Stimulated activated CD4-positive, alpha-beta T cell treated with anti-CD3 and anti-CD28 coated beads, Interleukin-2, amount 100 ng/mL, for 4 hours (primary cell): ENCODE measurements at places on chromosomes 11 and 22.

DNA sequence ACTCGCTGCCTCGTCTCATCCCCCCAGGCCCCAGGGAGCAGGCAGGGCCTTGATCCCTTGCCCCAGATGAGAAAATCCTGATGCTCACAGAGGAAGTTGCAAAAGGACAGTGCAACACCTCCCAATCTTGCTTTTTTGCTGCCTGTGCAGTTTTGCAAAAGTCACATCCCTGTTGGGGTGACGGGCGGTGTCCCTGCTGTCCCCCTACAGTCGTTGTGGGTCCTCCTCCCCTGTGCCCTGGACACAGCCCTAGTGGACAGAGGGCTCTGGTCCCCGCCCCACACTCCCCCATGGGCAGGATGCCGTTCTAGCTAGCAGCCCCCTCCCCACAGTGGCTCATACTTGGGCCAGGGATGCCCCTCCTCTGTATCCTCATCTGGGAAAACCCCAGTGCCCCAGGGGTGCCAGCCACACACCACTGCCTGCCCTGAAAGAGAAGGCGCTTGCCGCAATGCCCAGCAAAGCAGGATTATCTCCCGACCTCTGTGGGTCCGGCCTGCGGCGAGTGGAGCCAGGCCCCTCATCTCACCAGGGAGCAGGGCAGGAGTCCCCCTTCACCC lies 18.4 kb upstream of the CTSD start:
- DNase-seq = no peak

- DNase-seq = no peak
These were observed 624.9 kb downstream of the ETS1 start for GRCh38 chr11:127962416-127962815.

DNA sequence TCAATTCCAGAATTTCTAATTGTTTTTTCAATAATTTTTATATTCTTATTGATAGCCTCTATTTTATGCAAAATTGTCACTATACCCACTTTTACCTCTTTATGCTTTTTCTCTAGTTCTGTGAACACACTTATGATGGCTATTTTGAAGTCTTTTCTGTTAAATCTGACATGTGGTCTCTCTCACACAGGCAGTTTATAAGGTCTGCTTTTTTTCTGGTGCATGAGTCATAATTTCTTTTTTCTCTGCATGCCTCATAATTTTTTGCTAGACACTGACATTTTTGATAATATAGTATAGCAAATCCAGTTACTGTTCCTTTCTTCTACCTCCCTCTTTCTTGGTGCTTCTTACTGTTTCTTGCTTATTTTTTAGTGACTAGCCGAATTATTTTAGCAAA lies 36.0 kb downstream of the ZBTB44 start:
- no peak for DNase-seq

GRCh38 chr11:27976262-27976661 lies 131.7 kb downstream of the KIF18A start:
- no peak for DNase-seq

GRCh38 chr11:17489751-17490150 lies 13.1 kb upstream of the ABCC8 start:
- no peak for DNase-seq

- DNase-seq = no peak
These were observed at the start of gene IL17REL for GRCh38 chr22:50012211-50013181. Gene IL17REL, minus strand, starts transcription at chr22:50012765. Its CDS starts 119 bp downstream, at chr22:50012646.
